ENCODE measurements at places on chromosomes 5 and 9.

DNA sequence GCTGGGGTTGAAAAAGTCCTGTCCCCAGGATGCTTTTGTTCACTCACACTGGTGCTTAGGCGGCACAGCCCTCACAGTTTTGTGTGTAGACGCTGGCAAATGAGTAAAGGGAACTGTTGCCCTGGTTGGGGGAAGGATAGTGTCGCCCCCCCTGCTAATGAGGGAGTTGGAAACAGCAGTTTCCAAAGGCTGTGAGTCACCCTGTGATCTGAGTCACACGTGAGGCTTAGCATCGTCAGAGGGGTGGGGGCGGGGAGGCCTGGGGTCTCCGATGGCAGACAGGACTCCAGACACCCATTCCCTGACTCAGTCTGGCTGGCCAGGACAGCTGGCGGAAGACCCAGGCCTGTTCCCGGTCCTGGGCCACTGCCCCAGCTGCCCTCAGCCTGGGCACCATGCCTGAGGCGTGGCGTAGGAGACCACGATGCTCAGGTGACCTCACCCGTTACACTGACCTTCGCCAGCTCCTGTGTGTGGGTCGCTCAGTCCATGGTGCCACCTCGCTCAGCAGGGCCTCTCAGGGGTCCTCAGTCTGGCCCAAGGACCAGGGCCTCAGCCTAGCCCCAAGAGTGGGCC, 2.9 kb downstream of the DNAJB5 start:
- DNase-seq = no peak

DNA sequence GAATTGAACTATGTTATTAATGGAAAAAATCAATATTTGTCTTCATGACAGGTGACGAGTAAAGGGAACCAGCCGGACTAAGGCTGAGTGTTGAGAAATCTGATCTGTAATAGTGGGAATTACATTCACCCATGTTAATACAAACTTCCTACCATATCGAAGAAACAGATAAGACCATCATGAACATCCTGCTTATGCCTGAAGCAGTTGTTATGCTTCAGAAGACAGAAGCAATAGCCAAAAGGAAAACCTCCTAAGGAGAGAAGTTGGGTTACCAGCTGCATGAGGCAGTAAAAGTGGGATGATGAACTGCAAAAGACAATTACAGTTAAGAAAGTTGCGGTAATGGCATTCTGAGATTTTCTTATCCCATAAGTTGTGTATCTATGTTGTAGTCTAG, 281.5 kb downstream of the GABRB2 start:
- no peak for DNase-seq

DNA sequence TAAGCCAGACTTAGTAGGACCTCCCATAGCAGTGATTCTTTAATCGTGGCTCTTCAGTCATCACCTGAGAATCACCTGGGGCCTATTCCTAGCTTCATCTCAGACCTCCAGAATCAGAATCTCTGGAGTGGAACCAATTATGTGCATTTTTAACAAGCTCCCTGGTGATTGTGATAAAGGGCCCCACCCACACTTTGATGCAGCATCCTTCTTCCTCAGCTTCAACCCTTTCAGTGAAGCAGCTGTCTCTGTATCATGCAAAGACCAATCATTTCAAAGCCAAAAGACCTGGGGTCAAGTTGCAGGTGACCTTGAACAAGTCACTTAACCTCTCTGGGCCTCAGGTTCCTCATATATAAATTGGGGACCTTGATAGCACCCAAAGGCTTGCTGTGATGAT, 17.1 kb downstream of the FBXO10 start:
- no peak for DNase-seq

- no peak for DNase-seq
Measured at GRCh38 chr9:120663380-120663779, 50.9 kb downstream of the MEGF9 start.

DNA sequence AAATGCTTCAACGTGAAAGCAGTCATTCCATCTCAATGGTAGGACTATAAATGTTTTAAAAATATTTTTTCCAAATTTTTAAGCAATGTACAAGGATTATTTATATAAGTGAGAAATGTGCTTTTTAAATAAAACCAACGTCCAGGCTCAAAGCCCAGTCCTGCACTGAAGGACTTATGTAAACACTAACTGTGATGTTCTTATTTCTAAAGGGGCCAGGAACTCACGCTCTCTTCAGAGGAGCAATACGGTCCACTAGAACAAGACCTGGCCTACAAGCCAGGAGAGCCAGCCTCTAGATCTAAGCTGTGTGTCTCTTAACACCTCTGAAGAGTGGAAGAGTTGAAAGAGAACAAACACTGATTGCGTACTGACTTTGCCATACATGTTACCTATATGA, 12.1 kb downstream of the TTLL11 start:
- DNase-seq = no peak

DNA sequence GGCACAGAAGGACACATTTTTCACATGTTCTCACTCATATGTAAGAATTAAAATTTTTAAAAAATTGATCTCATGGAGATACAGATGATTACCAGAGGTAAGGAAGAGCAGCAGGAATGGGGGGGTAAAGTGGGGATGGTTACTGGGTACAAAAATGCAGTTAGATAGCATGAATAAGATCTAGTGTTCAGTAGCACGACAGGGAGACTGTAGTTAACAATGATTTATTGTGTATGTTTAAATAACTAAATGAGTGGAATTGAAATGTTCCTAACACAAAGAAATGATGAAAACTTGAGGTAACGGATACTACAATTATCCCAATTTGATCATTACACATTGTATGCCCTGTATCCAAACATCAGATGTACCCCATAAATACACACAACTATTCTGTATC, 15.2 kb upstream of the TGFBI start:
- no peak for DNase-seq

- no peak for DNase-seq
Measured at GRCh38 chr9:82934949-82935348, 128.0 kb downstream of the RASEF start.

DNA sequence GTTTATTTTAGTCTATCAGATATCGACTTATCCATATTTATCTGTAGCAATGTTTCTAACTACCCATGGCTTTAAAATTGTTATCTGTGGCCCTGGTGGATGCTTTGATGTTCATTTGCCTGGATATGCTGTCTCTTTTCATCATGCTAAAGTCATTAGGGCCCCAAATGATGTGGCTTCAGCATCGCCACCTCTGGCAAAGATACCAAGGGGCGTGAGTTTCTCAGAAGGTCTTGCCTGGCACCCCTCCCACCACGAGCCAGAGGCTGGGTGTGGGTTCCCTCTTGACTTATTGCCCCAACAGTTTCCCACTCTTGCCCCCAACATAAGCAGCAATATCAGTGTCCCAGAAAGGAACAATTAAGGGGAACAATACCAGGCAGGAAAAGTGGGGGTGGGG, 5.4 kb downstream of the ROPN1L start:
- no peak for DNase-seq

DNA sequence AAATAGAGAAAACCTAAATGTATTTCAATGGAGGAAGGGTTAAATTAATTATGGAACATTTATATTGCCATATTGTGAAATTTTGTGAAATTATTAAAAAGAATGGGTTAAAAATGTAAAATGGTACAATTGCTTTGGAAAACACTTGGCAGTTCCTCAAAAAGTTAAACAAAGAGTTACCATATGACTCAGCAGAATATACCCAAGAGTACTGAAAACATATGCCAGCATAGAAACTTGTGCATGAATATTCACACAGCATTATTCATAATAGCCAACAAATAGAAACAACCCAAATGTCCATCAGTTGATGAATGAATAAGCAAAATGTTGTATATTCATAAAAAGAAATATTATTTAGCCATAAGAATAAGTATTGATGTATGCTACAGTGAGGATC, 181.0 kb upstream of the MAST4 start:
- no peak for DNase-seq

DNA sequence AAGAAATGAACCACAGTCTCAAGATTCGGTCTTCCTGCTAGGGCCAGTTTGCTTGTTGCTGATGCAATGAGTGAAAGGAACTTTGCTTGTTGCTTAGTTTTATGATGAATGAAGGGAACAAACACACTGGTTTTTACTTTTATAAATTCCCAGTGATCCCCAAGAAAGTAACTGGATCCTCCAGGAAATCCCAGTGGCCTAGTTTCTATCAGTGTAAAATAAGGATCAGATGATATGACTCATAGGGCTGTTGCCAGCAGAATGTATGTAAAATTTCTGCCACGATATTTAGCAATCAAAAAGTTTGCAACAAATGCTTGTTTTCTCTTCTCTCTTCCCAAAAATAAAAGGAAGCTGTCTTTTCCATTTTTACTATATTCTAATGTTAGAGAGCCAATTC, 160.1 kb upstream of the CDKN2B start:
- DNase-seq = no peak

- no peak for DNase-seq
Measured at GRCh38 chr5:123434796-123435195, 11.6 kb upstream of the CEP120 start.

GRCh38 chr5:176342766-176343458, 18.7 kb downstream of the KIAA1191 start:
- DNase-seq = no peak
